ENCODE measurements at places on chromosomes 5 and 9.

DNA sequence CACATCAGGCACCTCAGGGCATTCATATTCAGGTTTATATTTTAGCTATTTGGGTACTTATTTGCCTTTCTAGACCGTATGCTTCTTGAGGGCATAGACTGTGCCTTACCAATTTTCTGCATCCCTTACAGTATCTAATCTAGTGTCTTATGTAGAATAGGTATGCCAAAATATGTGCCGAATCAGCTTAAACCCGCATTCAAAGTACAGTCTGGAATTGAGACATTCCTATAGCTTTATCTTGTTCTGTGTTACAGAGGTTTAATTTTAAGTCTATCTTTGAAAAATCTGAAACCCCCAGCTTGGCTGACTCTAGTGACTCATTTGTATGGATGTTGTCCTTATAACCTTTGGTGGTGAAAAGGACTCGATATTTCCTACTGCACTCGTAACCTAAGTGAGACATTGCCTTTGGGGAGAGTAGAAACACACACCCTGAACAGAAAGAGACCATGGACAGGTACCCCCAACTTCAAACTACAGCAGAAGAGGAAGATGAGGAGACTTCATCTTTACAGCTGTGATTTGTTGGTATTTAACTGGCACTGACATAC is 27.0 kb upstream of the TMOD1 start:
- DNase-seq, result no peak

DNA sequence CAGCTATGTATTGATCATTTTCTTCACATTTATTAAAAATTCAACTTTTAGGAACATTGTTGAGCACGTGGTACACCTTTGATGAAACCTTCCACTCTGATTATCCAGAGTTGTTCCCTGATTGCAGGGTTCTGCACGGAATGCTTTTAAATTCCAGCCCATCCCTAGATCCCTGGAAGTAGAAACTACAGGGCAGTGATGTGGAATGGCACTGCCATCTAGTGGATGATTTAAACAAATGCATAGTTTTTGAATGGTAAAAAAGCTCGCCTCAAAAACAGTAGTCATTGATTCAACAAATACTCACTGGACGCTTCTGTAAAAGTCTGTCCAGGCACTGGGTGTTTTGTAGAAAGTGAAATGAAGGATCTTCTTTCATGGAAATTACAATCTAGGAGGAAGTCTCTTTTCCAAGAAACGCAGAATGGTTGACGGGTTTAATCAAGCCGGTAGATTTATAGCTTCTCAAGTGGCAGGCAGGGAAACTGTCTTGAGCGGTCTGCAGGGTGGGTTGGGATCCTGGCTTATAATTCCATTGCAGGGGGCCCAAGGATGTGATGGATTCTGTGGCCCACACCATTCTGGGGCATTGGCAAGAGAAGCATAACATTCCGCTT is 118.4 kb downstream of the ARHGAP26 start:
- DNase-seq, result peak; percentile 50

GRCh38 chr9:5895782-5896181 is 5.1 kb downstream of the MLANA start:
- no peak for DNase-seq

DNA sequence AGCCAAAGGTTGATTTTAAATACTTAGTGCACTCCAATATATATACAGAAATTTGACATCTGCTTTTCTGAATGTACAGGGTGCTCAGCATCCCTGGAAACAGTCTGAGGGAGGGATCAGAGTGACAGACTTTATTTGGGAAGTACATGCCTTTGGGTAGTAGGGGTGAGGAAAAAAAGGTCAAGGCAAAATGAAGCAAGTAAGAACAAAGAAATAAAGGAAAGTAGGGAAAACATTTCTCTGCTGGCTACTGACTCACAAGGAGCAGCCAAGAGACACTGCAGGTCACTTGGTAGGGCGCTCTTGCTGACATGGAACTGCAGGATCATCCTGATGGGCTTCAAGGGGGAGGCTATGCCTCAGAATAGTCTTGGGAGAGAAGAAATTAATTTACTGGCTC is 380.9 kb downstream of the RAB3C start:
- DNase-seq, result no peak

GRCh38 chr5:78886341-78887230 is 98.5 kb downstream of the ARSB start:
- DNase-seq, result no peak

GRCh38 chr5:73027361-73027760 is 71.5 kb downstream of the FCHO2 start:
- no peak for DNase-seq

DNA sequence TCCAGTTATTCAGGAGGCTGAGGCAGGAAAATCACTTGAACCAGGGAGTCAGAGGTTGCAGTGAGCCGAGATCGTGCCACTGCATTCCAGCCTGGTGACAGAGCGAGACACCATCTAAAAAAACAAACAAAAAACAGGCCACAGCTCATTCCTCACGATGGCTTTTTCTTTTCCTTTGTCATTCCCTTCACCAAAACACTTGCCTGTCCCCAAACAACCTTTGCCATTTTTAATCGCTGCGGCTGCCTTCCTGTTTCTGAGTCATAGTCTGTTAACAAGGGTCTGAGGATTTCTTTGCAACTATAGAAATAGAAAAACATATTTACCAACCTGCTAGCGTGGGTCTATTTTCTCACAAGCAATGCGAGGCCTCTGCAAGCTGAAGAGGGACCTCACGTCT is 123.0 kb upstream of the FSTL4 start:
- no peak for DNase-seq

GRCh38 chr9:110156902-110157301 is 51.1 kb downstream of the C9orf152 start:
- DNase-seq, result peak; percentile 69

GRCh38 chr9:77403239-77403638 is 225.9 kb downstream of the VPS13A start:
- DNase-seq, result no peak

DNA sequence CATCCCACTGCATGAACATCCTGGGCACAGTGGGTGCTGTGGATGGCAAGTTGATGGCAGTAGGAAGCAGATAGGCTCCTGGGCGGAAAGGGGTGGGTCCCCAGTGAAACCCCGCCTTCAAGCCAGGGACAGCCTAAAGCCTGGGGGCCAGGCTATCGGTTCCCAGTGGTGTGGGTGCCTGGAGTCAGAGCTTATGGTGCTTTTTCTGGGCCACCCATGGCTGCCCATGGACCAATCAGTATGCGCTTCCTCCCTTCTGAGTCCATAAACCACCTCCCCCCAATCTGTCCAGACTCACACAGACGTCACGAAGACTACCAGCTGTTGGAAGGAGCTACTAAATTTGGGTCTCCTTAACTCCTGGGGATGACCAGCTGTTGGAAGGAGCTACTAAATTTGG is 17.5 kb upstream of the ECPAS start:
- no peak for DNase-seq

DNA sequence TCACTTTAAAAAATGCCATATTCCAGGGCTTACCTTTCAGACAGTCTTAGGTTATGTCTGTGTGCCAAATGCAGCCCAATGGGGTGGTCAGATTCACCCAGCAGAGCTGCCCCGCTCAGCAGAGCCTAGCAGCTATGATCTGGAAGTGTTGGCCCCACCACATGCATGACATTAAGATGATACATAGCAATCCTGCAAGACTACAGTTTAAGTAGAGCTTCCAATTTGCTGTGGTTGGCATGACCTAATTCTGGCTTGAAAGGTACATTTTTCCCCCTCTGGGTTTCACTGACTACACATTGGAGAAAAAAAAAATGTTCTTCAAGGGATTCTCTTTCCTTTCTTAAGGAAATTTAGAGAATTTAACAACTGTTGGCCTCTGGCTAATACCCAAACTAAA is 22.5 kb downstream of the MEF2C start:
- no peak for DNase-seq

DNA sequence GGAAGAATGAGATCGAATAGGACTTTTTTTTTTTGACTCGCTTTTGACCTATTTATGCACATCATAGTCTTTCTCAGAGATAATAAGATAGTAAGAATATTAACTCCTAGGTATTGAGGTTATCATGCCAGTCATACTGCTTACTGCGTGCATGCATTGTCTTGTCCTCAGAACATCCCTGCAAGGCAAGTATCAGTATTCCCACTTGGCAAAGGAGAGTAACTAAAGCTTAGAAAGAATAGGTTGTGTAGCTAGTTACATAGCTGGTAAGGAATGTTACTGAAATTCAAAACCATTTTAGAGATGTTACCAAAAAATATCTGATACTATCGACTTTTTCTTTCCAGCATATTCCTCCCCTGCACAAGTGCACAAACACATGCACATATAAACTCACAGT is 296.1 kb upstream of the CLINT1 start:
- no peak for DNase-seq

DNA sequence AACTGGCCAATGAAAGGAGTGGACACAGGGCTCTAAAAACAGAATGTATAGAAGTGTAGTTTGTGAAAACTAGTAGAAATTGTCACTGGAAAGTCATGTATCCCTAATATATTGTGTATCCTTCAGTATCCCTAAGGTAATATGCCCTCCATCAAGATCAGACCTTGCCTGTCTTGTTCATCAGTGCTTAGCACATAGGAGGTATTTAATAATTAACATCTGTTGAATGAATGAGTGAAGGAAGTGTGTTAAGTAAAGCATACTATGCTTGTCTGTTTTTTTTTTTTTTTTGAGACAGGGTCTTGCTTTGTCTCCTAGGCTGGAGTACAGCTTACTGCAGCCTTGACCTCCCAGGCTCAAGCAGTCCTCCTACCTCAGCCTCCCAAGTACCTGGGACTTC is 15.8 kb downstream of the GAPVD1 start:
- DNase-seq, result no peak

DNA sequence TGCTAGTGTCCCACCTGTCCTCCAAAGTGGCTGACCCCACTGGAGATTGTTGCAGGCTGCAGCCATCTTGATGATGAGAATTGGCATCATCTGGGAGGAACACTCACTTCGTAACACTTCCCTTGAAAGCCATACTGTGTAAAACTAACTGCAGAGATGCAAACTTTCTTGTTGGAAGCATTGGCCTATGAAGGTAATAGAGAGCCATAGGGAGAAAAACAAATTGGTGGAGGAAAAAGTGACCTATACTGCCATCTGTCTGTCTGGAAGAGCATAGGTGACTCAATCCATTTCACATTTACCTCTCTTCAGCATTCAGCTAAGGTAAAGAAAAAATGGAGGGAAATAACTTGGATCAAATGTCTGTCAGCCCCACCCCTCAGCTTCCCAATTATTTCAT is 473.4 kb downstream of the NTRK2 start:
- DNase-seq, result no peak

DNA sequence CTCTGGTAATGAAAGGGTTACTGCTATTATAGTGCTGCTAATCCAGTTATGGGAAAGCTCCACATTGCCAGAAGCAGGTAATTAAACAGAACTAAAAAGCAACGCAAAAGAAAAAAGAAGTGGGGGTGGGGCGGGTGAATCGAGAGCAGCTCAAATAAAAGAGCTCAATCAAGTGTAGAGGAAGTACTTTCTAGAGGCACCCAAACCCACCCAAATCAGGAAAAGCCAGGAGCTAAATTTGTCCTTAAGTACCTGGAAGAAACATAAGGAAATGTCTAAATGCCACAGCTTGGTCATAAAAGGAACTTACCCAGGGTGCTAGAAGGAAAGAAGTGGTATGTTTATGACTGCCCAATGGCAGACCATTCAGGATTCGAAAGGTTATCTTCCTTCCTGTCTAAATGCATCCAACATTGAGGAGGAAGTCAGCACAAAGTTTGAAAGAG is 2.4 kb upstream of the RNF145 start:
- DNase-seq, result no peak

- DNase-seq, result peak; percentile 28
Measured at GRCh38 chr5:150428106-150428876, 15.6 kb upstream of the CD74 start.

- no peak for DNase-seq
Measured at GRCh38 chr5:93589829-93590215, 6.8 kb downstream of the NR2F1 start.

GRCh38 chr5:153629027-153629895 is 138.8 kb downstream of the GRIA1 start:
- no peak for DNase-seq

DNA sequence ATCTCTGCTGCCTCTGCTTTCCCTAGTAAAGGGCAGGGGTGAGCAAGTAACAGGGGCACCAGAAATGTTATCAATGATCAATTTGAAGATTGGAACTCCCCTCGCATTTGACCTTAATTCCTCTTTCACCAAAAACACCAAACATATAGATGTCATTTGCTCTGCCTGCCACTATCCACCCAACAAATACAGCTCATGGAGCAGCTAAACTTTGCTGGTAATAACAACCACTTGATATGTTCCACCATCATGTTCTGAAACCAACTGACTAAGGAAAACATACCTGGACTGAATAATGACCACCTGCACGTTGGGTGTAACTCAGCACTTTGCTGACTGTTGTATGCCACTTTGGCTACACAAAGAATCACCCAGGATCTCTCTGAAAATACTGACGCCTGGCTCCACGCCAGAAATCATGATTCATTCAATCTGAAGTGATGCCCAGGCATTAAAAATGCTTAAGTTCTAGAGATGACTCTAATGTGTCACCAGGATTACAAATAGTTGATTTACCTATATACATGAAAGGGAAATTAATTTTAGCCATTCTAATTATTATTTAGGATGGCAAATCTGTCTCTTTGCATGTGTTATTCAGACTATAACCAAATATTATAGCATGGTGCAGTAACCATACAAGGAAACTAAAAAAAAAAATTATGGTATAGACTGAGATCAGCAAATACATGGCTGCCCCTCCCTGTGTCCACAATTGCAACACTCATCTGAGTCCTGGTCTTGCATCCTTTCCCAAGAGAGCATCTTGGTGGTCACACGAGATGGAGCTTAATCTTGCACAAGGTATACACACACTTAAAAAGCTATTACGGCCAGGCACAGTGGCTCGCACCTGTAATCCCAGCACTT is 43.1 kb upstream of the TTC39B start:
- no peak for DNase-seq

DNA sequence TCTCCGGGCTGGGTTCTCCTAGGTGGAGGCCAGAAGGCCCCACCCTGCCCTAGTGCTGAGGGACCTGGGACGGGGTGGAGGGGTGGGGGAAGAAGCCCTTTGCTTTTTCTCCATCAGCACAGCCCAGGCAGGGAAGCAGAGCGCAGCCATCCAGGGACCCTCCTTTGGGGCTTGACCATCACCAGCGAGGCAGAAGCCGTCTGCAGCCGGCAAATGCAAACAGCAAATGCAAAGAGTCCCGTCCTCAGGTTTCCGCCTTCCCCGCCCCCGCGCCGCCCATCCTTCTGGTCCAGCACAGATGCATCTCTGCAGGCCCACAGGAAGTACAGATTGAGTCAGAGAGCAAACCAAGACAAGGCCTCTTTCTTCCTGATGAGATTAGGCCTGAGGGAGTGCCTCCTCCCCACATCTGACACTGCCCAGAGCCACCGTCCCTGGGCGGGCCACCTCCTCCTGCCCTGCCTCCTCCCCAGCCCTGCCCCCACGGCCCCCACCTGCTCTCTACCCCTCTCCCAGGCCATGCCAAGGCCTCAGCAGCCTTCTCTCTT is 23.4 kb downstream of the CORO2A start:
- no peak for DNase-seq

DNA sequence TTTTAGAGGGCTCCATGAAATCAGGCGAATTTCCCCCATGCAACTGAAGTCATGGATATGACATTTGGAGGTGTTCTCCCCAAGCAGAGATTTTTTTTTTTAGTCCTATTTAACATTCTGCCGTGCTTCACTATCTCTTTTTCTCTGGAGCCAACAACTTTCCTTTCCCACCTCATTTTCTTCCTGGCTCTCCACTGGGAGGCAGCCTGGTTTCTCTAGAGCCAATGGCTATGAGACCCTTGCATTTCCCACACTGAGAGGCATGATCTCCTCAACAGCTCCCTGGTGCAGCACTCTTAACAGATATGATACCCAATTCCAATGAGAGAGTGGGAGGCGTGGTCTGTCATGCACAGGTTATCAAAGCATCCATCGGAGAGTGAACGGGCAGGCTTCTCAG is 310.8 kb downstream of the DRD1 start:
- no peak for DNase-seq
